Activated CD4-positive, alpha-beta T cell treated with anti-CD3 and anti-CD28 coated beads, Interleukin-2, amount 10 ng/mL, durations not matched to agents 24 days and 14 days (primary cell): ENCODE measurements at places on chromosomes 16 and 17.
A peak's percentile ranks its signal among the peaks of the same experiment; 100 is the strongest.

- DNase-seq = no peak
These were observed 199.3 kb downstream of the CDH8 start for GRCh38 chr16:61836804-61837393.

DNA sequence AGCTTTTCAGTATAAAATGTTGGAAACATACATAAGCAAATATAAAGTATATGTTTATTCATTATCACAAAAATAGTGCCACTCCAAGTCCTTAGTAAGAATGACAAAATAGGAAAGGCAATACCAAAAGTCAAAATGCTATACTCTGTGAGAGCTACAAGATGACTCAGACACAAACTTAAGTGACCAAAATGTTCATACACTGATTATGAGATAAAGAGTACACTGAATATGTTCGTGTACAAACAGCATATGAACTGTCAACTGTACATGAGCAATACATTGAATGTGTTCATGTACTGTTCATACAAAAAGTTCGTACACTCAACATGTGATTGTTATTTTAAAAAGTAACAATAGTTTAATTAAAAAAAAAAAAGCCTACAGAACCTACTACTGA is 103.3 kb downstream of the CA4 start:
- no peak for DNase-seq

- no peak for DNase-seq
These were observed 702 bp downstream of the TENT4B start for GRCh38 chr16:50153596-50154419.

DNA sequence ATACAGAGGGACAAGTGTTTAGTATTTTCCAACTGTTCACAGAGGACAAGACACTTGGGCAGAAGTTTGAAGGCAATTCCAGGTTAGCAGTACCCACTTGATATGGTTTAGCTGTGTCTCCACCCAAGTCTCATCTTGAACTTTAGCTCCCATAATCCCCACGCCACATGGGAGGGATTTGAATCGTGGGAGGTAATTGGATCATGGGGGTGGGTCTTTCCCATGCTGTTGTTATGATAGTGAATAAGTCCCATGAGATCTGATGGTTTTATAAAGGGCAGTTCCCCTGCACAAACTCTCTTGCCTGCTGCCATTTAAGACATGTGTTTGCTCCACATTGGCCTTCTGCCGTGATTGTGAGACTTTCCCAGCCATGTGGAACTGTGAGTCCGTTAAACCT is 668.9 kb downstream of the MAF start:
- no peak for DNase-seq

GRCh38 chr16:48603647-48604376 is 6.2 kb downstream of the N4BP1 start:
- no peak for DNase-seq

- no peak for DNase-seq
These were observed 4.7 kb downstream of the MLX start for GRCh38 chr17:42571435-42572225.

DNA sequence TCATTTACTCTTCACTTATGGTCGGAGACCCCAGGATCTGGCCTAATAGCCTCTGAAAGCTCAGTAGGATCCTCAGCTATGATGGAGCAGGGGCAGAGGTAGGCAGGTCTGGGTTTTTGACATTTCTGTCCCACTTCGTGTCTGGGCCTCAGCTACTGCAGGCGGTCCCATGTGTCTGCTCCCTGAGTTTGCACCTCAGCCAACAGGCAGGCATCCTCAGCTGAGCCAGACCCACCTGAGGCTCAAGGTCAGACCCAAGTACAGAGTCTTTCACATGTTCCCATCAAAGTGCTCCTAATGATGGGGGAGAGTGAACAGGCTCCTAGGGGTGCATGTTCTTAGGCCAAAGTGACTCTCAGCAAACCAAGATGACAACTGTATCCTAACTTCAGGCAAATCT is 2.9 kb upstream of the RASL10B start:
- DNase-seq = no peak

- DNase-seq = no peak
These were observed 26.1 kb downstream of the CDH13 start for GRCh38 chr16:82652826-82653225.

DNA sequence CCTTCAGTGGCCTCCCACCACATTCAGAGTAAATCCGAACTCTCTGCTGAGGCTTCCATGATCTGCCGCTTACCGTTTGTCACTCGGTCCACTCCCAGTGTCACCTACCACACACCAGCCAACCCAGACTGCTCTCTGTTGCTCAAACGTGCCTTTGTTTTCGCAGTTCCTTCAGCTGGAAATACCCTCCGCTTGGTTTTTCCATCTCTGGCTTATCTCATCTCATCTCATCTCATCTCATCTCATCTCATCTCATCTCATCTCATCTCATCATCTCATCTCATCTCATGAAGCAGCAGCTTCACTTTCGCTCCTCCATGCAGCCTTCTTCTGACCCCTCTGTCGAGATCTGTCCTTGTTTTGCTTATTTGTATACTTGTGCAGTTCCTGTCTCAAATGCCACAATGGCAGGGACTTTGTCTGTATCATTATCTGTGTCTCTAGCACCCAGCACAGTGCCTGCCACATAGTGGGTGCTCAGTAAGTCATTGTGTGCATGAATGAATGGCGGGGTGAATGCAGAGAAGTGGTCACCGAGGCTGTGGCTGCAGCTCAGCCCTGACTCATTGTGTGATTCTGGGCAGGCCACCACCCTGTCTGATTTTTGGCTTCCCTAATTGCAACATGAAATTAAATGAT is 3.8 kb upstream of the SNX20 start:
- DNase-seq = peak; percentile 84

- DNase-seq = peak; percentile 96
These were observed 20.1 kb downstream of the CD7 start for GRCh38 chr17:82297280-82297713.

DNA sequence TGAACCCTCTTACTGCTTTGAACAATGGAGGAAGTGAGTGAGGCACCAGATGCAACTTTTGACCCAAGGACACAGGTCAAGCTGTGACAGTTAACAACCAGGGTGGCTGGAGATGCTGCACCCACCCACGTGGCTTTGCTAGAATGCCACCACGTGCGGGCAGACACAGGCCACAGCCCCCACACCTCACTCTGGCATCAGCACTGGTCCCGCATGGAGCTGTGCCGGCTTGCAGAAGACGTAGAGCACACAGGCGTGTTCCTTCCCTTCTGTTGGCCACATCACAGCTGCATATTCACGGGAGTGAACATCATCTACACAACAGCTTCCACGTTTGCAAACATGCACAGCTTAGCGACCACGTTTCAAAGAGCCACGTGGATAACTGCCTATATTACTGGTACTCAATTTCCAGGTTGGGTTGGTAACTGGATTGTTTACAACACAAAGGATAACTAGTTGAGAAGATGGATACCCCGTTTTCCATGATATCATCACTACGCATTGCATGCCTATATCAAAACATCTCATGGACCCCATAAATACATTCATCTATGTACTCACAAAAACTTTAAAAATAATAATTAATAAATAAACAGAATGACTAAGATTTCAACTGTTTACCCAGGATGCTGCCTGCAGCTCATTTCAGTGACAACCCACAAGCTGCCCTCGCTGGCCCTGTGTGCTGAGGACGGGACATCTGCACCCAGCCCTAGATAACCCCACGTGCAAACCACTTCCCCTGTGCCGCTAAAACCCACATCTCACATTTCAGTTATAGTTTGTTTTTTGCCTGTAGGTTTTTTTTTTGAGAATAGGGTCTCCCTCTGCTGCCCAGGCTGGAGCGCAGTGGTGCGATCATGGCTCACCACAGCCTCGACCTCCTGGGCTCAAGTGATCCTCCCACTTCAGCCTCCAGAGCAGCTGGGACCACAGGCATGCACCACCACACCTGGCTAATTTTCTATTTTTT is 132.0 kb downstream of the ANKRD11 start:
- peak; percentile 85 for DNase-seq

- DNase-seq = no peak
These were observed 16.4 kb downstream of the NF1 start for GRCh38 chr17:31111183-31111582.

GRCh38 chr17:73657473-73658116 is 13.3 kb upstream of the SDK2 start:
- DNase-seq = no peak

DNA sequence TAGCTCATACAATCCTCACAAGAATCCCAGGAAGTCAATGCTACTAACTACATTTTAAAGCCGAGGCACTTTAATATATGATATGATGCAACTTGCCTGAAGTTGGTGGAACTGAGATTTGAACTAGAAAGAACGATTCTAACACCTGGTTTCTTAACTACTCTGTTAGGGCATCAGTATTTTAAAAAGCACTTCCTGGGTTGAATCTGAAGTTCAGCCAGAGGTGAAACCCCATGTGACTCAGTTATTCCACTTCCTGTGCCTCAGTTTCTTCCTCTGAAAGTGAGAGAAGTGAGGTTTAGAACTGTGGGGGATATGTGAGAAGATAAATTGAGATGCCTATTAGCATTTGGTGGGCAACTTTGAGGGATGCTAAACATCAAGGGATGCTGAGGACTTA is 129.4 kb upstream of the ANKFN1 start:
- peak; percentile 56 for DNase-seq

DNA sequence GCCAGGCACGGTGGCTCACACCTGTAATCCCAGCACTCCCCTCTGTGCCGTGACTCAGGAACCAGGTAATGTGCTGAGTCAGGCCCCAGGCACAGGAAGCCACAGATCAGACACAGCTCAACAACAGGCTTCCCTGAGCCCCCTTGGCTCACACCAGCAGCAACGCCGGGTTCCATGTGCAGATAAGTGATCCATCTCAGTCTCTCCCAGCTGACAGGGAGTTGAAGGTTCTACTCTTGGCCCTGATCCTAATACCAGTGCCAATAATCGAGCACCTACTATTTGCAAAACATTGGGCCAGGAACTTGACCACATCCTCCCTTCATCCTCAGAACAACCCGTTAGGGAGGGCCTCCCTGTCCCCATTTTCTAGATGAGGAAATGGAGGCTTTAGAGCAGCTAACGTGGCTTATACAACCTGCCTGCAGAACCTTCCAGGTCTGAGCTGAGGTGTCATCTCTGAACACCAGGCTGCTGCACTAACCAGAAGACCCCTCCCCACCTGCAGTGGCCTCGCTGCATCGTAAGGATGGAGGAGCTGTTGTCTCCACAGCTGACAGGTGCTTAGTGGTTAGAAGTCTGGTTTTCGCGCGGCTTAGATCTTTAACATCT is 64.8 kb upstream of the AMZ2 start:
- DNase-seq = peak; percentile 87

GRCh38 chr16:57041182-57042156 is 50.9 kb upstream of the CPNE2 start:
- DNase-seq = peak; percentile 93

- DNase-seq = no peak
These were observed 151.4 kb downstream of the BANP start for GRCh38 chr16:88102597-88102996.

GRCh38 chr16:78428193-78428592 is 328.7 kb downstream of the WWOX start:
- DNase-seq = no peak

DNA sequence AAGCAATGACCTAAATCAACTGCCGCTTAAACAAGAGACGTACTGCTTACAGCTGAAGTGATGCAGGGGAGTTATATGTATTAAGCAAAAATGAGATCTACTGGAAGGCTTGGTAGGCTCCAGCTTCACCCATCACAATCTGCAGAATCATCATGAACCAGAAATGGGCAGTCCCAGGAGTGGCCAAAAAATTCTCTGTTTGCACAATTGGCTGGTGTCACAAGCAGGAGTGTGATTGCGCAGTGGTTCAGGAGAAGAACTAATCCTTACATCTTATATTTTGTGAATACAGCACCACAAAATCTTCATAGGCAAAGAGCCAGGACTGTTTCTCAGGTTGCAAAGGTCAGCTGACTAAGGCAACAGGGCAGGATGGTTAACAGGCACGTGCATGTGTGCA is 75.9 kb downstream of the CES1 start:
- DNase-seq = no peak

GRCh38 chr17:58525239-58525638 is 10.8 kb upstream of the MTMR4 start:
- no peak for DNase-seq

- DNase-seq = no peak
These were observed 2.9 kb upstream of the KRTAP3-3 start for GRCh38 chr17:40996829-40997228.

DNA sequence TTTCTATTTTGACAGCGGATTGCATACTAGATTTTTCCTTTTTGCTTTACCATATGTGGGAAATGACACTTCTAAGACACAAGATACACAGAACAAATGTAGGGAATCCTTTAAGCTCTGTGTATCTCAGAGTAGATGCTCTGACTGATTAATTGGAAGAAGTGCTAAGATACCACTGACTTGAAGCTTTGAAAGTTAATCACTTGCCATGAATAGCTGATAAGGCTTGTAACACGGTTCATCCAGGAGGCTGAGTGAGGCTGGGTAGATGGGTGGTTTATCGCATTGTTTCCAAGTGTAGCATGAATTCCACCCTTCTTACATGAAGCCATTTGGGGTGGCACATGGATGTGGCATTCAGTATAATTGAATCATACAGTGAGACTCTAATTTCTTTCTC is 654.1 kb upstream of the RBFOX1 start:
- no peak for DNase-seq

GRCh38 chr17:81939881-81940385 is 2.8 kb upstream of the PYCR1 start:
- no peak for DNase-seq

DNA sequence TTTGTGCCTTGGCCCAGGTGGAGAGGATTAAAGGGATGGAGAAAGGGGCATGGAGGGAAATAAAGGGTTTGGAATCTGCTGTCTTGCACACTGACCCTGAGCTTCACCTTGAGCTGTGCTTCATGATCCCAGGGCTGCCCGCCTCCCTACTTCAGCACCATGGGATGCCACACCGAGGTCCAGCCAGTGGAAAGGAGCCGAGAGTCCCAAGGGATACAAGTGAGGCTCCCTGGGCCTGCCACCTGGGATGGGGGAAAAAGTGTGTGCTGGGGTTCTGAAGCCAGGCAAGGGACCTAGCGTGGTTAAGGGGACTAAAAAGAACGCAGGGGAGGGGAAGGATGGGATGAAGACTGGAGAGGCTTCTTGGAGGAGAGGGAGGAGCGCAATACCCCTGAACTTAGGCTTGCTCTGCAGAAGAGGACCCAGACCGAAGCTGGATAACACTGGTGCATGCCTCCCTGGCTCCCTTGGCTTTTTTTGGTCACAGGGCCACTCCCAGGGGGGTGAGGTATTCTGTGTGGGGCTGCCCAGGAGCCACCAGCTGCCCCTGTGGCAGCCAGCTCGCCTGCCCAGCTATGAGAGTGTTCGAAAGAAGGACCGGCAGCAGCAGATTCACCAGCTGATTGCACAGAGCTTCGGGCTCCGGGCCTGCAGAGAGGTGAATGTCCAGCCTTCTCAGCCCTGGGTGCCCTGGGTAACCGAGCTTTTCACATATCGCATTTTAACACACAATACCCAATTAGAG is 7.2 kb downstream of the MRPL27 start:
- DNase-seq = no peak

DNA sequence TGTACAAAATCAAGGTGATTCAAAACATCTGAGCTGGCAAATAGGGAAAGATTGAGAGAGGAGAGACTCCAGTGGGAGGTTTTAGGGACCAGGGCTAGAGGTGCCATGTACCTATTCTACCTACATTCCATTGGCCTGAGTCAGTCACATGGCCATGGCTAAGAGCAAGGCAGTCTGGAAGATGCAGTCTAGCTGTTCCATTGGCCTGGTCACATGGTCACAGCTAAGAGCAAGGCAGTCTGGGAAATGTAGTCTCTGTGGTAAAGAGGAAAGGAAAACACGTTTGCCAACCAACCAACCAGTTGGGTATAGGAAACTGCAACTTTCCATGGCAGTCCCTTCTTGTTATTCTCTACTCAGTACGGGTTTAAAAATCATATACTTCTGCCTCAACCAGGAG is 369.1 kb downstream of the XYLT1 start:
- DNase-seq = no peak
